Muscle of back (tissue), 13 donors: ENCODE measurements at places on chromosomes 12 and 14. TPM values are rescaled to one million over a fixed set of nuclear protein-coding genes. Genes with fewer than 3 reads are reported as not detected.

The ESPL1 gene
- polyA plus RNA-seq = 5.6 TPM

The YY1 gene
- polyA plus RNA-seq = 77.8 TPM

The NRXN3 gene
- polyA plus RNA-seq = 1.4 TPM

The MMP14 gene
- polyA plus RNA-seq = 187 TPM

The DPF3 gene
- 2.5 TPM for polyA plus RNA-seq

DNA sequence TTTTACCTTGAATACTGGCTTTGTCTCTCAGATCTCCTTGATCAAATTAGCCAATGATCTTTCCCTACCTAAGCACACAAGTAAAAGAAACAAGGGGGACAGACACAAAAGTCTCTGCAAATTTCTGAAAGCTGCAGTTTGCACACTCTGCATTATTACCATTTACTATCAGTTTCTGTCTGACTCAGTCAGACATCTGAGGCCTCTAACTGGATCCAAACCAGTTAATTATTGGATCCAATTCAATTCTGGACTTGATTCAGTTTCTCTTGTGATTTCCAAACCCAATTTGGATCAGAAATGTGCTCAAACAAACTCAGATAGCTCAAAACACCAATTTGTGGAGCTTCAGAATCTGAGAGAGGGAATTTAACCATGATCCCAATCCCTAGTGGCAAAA is 16.6 kb downstream of the SSTR1 start:
- DNase-seq = peak; percentile 29

DNA sequence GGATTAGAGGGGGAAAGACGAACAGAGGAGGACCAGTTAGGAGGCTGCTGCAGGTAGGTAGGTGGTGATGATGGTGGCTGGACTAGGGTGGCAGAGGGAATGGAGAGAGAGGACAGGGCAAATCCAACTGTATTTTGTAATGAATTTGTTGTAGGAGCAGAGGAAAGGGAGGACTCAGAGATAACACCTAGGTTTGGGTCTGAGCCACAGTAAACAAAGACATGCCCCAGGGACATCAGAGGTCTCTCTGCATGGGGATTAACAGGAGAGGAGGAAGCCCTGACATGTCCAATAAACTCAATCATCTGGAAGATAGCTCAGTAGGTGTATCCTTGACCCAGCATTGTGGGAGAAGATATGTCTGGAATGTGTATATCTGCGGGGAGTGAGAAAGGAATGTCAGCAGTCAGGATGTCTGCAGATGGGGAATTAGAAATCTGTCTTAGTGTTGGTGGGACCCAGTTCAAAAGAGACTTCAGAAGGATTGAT is 4.7 kb upstream of the SLC48A1 start:
- DNase-seq = no peak

- DNase-seq = no peak
These were observed 51.1 kb downstream of the EFCAB11 start for GRCh38 chr14:89903340-89903952.

DNA sequence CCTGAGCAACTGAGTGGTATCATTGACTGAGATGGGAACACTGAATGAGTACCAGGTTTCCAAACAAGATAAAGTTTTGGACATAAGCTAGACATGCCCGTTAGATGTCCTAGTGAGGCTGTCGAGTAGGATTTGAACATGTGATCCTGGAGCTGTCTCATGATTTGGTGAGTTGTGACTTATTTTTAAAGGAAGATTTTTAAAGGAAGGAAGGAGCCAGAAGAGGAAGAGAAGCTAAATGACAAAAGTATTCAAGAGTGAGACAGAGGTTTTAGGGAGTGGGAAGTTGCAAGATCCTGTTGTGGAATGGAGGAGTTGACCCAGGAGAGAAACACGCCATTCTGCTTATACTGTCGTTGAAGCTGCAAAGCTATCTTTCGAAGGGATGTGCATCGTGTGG is 82.1 kb downstream of the SAMD4A start:
- DNase-seq = no peak

- peak; percentile 29 for DNase-seq
These were observed 1330.7 kb upstream of the TMEM132C start for GRCh38 chr12:126936181-126936851.

GRCh38 chr12:95114766-95115405 is 41.5 kb upstream of the NR2C1 start:
- DNase-seq = no peak

GRCh38 chr14:105249182-105250007 is 1.1 kb downstream of the BTBD6 start:
- no peak for DNase-seq

GRCh38 chr12:102182635-102183034 is 15.0 kb downstream of the PMCH start:
- no peak for DNase-seq

- no peak for DNase-seq
These were observed 87.8 kb downstream of the RIMBP2 start for GRCh38 chr12:130628304-130628703.

DNA sequence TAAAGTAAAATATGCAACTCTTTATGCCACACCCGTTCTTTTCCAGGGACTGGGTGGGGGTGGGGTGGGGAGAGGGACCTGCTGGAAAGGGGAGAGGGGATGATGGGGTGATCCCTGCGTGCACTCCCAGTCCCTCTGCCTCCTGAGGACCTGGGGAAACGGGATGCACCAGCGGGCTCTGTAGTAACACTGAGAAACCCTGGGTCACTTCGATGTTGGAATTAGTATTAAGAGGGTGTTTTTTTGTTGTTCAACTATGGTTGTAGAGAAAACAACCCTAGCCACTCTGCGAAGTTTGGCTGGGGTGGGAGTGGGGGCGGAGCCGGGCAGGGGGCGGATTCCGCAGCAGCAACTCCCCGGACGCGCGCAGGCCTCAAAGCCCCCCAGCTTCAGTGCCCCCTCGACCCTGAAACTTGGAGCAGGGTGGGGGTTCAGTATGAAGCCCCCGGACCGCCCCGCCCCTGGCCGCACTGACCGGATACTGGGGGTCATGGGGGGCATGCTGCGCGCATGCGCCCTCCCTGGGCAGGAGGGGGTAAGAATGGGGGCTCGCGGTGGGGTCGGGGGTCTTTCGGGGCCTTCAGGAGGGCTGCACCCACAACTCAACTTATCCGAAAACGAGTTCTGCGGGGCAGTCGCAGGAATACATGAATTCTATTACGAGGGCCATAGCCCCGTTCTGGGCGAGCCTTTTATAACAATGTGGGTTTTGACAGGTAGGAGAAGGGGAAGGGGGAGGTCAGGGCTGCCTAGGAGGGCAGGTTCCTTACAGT is 1.3 kb upstream of the ARHGEF25 start:
- DNase-seq = no peak

- DNase-seq = no peak
These were observed 204.0 kb downstream of the SSPN start for GRCh38 chr12:26399381-26399780.

DNA sequence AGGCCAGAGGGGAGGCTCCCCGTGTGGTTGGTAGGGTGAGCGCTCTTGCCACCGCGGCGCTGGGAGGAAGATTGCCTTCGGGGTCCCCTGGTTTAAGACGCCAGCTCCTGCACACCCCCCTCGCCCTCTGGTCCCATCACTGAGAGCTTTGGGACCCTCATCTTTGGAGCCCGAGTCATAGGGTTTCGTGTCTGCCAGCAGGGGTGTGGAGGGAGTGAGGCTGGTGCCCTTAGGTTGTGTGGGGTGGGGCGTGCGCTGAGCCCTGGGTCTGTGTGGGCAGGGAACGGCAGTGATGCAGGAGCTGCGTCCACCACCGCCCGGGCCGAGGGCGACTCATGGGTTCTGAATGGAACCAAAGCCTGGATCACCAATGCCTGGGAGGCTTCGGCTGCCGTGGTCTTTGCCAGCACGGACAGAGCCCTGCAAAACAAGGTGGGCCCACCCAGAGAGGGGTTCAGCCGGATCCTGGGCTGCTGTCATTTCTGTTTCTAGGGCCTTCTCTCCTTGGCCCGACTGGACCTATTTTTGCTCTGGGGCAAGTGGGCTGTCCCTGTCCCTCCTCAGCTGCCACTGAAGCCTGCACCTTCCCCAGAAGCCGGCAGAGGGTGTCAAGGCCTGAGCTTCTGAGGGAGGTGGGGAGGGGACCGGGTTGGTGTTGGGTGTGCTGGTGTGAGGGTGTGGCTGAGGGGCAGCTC is 12.1 kb downstream of the ACADS start:
- no peak for DNase-seq

DNA sequence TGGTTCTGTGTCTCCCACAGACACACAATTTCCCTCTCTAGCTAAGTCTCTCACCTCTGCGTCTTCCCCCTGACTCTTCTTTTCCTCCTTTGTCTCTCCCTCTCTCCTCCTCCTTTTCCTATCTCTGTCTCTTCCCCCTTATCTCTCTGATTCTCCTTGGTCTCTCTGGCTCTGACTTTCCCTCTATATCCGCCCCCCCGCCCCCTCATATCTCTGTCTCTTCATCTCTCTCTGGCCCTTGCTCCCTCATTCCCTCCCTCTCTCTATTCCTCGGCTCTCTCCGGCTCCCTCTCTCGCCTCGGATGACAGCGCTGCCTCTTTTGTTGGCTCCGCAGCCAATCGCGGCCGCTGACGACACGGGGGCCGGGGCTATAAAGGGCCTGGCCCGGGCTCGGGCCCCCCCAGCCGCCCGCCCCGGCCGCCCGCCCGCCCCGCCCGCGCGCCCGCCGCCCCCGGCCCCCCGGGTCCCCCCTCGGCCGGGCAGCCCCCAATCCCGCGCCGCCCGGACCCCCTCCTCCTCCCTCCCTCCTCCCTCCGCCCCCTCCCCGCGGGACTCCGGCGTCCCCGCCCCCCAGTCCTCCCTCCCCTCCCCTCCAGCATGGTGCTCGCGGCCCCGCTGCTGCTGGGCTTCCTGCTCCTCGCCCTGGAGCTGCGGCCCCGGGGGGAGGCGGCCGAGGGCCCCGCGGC is at the start of gene GDF11:
Gene GDF11 (plus strand): TSS at position 404 of the 687 bp plus-strand sequence. CDS start 195 bp downstream, at position 599.
- DNase-seq = peak; percentile 88

DNA sequence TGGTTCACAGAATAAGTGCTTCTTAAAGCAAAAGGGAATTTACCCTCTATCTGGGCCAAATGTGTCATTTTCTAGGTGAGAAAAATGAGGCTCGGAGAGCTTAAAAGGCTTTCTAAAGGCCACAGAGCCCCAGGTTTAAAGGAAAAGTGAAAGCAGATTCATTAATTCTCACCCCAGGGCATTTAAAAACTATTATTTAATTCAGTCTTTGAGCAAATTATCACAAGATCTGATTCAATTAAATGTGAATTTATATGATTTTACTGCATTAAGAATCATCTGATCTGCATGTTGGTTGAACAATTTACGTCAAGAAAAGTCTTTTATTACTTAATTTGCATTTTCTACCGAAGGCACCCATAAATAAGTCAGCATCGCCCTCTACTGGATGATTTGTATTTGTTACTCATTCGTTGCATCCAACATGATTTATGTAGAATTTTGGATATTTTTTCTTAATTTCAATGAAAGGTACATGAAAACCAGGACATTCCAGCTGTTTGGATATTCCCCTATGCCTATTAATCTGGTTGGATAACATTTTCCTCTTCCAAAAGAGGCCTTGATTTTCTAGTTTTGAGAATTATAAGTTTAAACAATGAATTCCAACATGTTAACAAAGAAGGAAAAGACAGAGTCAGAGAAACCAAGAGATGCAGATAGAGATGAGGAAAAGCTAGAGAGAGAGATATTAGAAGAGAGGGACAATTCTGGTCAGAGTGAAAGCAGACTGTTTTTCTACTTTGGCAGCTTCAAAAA is 19.1 kb upstream of the DHRS7 start:
- peak; percentile 86 for DNase-seq

DNA sequence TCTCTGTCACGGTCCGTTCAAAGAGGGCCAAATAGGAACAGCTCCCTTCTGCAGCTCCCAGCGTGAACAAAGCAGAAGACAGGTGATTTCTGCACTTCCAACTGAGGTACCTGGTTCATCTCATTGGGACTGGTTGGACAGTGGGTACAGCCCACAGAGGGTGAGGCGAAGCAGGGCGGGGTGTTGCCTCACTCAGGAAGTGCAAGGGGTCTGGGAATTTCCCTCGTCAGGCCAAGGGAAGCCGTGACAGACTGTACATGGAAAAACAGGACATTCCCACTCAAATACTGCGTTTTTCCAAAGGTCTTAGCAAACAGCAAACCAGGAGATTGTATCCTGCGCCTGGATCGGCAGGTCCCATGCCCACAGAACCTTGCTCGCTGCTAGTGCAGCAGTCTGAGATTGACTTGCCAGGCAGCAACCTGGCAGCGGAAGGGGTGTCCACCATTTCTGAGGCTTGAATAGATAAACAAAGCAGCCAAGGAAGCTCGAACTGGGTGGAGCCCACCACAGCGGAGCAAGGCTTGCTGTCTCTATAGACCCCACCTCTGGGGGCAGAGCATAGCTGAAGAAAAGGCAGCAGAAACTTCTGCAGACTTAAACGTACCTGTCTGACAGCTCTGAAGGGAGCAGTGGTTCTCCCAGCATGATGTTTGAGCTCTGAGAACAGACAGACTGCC is 22.7 kb downstream of the SLC38A1 start:
- DNase-seq = no peak

- no peak for DNase-seq
These were observed 41.9 kb downstream of the TTC7B start for GRCh38 chr14:90774316-90774715.

- no peak for DNase-seq
These were observed 19.4 kb downstream of the PPP2R5C start for GRCh38 chr14:101780887-101781239.

- no peak for DNase-seq
These were observed 324.5 kb downstream of the PCNX1 start for GRCh38 chr14:71231521-71232393.

DNA sequence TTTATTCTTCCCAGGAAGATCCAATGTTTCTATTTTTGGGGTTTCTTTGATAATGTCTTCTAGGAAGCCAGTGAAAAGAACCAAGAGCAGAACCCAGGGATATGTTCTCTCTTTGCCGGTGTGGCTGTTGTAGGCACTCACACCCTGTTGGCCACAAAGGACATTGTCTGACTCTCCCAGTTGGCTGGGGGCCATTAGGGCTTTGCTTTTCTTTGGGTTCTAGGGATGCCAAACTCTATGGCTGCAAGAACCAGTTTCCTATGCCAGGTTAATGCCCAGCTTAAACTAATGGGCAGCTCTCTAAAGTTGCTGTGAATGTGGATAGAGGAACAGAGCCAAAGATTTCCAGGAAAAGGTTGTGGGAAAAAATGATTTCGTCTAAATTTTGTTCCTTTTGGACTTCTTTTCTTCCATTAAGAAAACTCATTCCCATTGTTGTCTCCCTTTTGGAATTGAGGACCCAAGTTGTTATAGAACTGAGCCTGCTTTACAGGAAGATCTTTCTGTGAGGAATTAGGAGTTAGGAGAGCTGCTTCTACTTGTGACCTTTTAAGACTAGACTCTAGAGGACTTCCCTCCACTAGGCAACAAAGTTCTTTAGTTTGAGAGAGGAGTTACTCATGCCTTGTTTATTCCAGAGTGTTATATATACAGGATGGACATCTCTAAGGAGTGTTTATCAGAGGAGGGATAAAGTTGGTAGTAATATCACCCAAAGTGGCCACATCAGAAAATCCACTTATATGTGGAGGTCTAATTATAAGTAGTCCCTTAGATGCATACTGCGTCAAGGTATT is 13.1 kb downstream of the COPZ1 start:
- no peak for DNase-seq

DNA sequence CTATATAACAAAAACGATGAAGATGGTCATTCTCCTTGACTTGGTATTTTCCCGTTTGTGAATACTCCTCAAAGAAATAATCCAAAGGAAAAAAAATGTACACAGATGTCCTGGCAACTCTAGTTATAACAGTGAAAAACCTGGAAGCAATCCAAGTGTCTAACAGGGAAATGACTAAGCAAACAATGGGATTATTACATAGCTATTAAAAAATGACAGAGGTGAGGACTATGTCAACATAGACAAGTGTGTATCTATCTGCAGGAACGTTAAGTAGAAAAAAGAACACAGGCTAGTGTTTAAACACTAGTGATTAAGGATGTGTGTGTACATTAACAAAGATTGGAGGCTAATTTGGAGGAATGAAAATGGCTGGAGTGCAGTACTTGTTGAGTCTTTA is 5.9 kb upstream of the APOLD1 start:
- DNase-seq = no peak

- DNase-seq = no peak
These were observed 9.7 kb downstream of the SLCO1C1 start for GRCh38 chr12:20704860-20705259.
